ENCODE measurements at places on chromosomes 1 and 21. TPM values are rescaled to one million over a fixed set of nuclear protein-coding genes. Genes with fewer than 3 reads are reported as not detected.

DNA sequence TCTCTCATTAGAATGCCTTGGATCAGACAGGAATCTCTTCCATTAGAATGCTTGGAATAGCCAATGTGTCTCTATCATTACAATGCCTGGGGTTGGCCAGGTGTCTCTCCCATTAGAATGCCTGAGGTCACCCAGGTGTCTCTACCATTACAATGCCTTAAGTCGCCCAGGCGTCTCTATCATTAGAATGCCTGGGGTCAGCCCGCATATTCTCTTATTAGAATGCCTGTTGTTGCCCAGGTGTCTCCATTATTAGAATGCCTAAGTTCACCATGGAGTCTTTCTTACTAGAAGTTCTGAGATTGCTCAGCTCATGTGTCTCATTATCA is 60.2 kb downstream of the RNF187 start:
- no peak for DNase-seq

DNA sequence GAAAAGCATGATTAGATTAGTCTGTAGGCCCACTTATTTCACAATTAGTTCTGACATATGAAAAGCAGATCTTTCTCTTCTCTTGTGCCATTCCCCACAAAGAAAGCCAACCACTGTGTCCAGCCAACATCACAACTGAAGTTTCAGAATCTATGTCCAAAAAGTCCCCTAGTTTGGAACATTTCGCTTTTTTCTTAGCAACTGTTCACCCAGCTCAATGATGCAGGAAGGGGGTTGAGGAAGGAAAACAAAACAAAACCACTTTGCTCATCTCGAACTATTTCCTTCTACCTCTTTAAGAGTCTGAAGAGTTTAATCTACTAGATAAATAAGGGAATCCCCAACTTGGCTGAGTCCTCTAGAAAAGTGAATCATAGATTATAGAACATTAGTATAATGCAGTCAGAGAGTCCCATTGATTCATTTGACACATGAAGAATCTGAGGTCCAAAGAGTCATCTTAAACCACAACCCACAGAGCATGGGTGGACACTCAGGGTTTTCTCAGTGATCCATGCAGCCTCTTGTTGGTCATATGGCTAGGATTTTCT is 159.3 kb upstream of the SGIP1 start:
- peak; percentile 43 for DNase-seq

DNA sequence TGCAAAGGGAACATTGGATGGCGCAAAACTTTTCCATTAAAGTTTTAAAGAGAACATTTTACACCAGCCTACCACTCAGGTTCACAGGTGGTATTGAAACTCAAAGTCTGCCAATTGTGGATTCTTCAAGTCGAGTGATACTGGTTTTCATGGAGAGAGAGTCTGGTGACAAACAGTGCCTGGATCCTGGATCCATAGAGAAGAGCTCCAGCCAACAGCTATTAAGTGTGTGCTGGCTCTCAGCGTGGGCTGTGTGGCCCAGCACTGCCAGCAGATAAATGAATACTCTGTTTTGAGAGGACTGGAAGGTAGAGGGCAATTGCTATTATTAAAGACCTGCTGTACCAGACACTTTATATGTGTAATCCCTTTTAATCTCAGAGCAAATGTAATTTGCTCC is 118.9 kb upstream of the SYT6 start:
- DNase-seq: no peak

VANGL1 gene
- 10.8 TPM for total RNA-seq

WDR64 gene
- not detected for total RNA-seq

All from fibroblast of villous mesenchyme (primary cell).